Activated T-helper 1 cell treated with Interleukin-2 at 50 U/mL for 16 hours (primary cell): ENCODE measurements at places on chromosomes 2 and 18.

DNA sequence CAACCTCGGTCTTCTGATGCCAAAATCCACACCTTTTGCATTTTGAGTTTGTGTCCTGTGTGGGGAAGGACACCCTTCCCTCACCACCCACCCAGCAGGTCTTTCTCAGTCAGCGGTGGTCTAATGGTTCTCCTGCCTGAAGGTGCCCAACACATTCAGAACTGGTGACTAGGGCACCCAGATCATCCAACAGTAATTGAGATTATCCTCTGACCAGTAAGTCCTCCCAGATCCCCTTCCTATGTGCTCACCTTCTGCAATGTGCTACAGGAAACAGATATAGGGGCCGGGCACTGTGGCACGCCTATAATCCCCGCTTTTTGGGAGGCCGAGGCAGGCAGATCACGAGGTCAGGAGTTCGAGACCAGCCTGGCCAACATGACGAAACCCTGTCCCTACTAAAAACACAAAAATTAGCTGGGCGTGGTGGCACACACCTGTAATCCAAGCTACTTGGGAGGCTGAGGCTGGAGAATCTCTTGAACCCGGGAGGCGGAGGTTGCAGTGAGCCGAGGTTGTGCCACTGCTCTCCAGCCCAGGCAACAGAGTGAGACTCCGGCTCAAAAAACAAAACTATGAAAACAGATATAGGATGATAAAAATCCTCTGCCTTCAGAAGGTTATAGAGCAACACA lies 56.2 kb downstream of the REEP1 start:
- DNase-seq = no peak

- no peak for DNase-seq
Measured at GRCh38 chr2:121532894-121533293, 2.2 kb downstream of the RNU4ATAC start.

DNA sequence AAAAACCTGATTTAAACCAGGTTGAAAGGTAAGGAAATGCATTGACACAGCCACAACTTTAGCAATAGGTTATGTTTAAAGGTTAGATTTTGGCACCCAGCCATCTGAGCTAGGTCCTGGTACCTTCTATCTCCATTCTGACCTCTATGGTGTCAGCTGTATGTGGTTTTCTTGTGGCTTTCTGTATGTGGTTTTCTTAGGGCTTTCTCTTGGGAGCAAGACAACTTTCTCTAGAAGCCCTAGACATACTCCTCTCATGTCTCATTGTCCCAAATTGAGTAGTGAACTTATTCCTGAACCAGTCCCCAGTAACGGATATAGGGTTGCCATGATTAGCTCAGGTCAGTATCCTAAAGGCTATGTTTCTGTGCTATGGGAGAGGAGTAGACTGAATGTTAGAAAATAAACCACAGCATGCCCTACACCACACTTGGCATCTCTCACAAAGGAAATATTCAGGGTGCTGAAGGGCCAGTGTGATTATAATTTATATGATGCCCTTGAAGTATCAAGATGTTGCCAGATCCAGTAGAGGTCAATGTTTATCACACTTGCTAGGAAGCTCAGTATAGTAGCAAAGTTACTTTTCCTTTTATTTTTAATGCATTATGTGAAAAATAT lies 176.1 kb downstream of the CAPN13 start:
- no peak for DNase-seq

- no peak for DNase-seq
Measured at GRCh38 chr18:77708826-77709506, 459.3 kb downstream of the GALR1 start.

GRCh38 chr18:79527656-79528315 lies 132.1 kb downstream of the NFATC1 start:
- DNase-seq = no peak

GRCh38 chr2:163417596-163418337 lies 318.0 kb downstream of the FIGN start:
- DNase-seq = no peak

GRCh38 chr2:124668161-124668560 lies 643.1 kb downstream of the CNTNAP5 start:
- DNase-seq = no peak

DNA sequence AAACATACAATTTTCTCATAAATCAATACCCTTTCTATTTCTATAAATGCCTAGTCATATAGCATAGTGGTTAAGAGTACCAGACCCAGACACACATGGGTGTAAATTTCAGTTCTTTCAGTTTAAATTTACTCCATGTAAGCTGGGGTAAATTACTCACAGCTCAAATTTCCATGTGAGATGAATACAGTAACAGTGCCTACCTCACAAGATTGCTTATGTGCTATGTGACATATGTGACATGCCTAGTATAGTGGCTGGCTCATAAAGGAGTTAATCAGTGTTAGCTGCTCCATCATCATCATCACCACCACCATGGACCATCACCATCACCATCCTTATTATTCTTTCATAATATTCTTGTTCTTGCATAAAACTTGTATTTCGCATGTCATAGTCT lies 61.6 kb upstream of the CD302 start:
- DNase-seq = no peak

DNA sequence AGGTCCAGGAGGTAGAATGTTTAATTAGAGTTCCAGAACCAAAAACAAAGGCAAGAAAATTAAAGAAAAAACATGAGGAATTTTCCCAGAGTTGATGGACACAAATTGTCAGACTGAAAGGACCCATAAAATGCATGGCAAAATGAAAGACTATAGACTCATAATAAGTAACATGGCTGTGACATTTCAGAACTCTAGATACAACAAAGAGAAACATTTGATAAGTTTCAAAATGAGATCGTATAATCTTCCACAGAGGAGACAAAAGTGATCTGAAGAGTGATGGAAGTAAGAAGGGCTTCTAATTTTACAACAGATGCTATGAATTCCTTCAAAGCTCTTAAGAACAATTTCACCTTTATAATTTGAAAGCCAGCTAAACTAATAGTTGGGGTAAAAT lies 20.4 kb downstream of the ORC4 start:
- no peak for DNase-seq

DNA sequence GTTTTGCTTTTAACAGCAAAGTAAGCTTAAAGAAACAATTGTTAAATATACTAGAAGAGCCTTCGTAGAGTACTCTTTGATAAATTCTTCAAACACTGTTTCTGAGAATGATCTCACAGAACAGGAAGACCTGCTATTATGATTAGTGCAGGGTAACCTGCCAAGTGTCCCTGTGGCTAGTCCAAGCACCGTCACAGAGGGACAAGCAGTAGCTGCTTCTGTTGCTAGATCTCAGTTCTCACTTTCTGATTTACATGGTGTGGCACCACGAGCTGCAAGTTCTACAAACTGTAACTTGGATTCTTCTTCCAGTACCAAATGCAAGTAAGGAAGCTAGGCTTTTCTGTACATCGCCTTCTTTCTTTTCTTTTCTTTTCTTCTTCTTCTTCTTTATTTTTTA lies 121.5 kb downstream of the PIEZO2 start:
- DNase-seq = no peak

DNA sequence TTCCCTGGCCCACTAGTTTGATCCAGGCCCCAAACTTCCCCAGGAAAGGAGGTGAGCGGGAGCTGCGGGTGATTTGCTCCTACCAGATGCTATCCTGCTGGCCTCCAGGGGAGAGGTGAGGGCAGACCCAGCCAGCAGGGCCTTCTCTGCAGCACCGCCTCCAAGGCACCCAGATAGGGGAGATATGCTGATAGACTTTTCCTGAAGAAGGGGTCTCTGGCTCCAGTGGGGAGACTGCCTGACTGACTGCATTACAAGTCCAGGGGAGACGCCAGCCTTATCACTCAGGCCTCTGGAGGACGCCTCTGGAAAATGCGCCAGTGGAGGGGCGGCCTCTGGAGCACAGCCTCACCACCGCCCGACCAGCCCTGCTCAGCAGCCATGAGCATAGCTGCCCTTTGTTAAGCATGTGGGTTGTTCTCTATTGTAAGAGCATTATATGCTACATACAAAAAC lies 60.6 kb upstream of the SMAD7 start:
- no peak for DNase-seq

- no peak for DNase-seq
Measured at GRCh38 chr2:101580528-101580927, 105.6 kb upstream of the RFX8 start.

DNA sequence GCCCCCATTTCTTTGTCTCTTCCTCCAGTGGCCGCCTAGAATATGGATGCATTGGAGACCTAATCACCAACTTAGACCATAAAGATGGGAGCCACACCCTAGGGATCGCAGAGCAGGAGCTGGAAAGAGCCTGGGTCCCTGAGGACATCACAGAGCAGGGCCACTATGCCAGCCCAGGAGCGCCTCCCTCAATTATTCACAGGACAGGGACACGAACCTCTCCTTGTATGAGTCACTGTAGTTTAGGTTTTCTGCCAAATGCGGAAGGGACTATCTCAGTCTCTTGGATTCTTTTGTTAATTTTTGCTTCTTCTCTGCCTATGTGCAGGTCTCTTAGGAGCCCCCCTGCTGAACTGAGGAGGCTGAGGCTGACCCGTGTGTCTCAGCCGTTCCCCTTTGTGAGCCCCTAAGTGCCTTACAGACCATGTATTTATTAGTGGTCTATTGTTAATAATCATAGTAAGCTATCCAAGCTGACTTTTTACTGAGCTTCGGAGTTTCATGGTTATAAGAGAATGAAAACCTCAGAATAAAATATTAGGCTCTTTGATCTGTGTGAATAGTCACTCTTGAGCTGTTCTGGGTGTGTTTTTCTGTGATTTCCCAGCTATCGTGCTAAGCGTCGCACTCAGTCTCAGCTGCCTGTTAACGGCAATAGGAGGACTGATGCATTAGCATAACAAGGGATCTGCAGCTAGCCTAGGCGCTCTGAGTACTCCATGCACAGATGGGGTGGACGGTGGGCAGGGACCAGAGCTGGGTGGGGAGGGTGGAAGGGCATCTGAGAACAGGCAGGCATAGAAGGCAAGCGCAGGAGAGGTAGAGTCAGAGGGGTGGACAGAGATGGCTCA lies 12.7 kb upstream of the PTPN4 start:
- DNase-seq = no peak

GRCh38 chr2:216903470-216903869 lies 43.6 kb upstream of the TNP1 start:
- DNase-seq = no peak

DNA sequence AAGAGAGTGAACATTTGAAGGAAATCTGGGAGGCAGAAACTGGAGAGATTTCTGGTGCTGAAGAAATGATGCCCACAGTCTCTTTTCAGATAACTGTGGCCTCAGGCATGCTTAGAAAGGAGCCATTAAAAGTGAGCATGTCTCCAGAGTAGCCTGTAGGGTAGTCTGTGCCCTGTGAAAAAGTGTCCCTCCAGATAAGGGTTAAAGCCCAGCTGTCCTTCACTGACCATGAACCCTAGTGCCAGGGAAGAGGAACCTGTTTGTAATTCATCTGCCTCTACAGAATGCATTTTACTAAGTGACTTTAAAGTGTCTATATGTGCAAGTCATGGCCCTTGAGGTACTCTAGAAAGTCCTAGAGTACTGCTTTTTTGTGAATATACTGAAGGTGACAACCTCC lies 30.5 kb upstream of the EHBP1 start:
- DNase-seq = no peak

DNA sequence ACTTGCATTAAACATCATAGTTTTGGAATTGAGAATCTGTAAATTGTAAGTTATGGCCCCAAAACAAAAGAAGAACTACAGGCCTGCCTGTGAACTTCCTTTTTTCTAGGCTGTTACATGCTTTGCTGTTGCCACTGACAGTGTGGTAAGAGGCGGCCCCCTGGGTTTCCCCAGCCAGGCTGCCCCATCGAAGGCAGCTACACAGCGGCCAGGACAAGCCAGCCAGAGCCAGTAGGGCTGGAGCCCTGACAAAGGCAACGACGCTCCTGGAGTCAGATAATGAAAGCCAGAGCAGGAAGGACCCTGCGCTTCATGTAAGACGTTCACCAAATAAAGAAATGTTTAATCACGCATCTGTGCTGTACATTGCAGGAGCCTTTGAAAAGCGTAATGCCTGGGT lies 55.0 kb downstream of the ANKRD44 start:
- DNase-seq = peak; percentile 45

DNA sequence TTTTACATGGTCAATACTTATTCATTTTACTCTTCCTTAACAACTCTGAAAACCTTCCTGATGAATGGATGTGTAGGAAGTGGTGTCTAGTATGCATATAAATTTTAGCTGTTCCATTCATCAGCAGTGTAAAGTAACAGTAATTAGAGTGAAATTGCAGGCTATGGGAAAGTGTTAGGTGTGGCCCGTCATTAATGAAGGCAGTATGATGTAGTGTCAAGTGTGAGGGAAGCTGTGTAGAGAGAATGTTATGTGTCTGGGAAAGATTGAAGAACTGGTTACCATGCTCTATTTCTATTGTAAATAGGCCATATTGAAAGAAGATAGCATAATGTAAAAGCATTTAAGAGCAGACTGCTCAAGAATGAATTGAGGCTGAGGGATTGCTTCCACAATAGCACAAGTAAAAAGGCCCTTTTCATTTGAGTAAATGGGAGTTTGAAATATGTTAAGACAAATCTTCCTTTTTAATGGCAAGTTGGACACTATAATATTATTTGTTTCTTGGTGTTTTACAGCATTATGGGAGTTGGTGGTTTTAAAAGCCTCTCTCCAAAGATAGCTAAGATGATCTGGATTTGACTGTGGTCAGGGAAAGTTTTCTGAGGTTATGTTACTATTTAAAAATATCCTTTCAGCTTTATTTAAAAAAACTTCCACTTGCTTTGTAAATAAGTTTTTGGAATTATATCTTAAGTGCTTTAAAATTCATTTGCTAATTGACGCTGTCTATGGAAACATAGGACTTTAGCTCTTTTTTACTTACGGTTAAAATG lies 401.0 kb upstream of the ZEB2 start:
- DNase-seq = no peak

GRCh38 chr2:164843346-164843911 lies 1.8 kb upstream of the COBLL1 start:
- DNase-seq = no peak

GRCh38 chr2:158995677-158996049 lies 27.2 kb downstream of the TANC1 start:
- DNase-seq = no peak

DNA sequence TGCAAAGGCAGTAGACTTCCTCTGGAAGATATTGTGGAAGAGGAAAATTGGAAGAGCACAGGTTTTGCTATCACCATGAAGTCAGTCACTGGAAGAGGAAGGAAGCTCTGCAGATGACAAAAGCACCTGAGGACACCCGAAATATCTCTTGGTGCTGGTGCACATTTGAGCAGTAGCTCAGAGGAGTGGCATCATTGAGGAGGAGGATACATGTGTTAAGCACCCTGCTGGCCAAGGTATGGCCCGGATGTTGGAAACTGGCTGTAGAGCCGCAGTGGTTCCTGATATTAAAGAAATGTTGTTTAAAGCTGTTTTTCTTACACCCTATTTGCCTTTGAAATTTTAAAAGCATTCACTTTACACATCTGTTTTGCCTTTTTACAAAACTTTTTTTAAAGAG lies 32.7 kb upstream of the SCYGR2 start:
- no peak for DNase-seq
